COLO829 (cell line): ENCODE measurements at places on chromosomes 1 and 21.

GRCh38 chr1:172004671-172005070 lies 163.4 kb downstream of the DNM3 start:
- no peak for DNase-seq

DNA sequence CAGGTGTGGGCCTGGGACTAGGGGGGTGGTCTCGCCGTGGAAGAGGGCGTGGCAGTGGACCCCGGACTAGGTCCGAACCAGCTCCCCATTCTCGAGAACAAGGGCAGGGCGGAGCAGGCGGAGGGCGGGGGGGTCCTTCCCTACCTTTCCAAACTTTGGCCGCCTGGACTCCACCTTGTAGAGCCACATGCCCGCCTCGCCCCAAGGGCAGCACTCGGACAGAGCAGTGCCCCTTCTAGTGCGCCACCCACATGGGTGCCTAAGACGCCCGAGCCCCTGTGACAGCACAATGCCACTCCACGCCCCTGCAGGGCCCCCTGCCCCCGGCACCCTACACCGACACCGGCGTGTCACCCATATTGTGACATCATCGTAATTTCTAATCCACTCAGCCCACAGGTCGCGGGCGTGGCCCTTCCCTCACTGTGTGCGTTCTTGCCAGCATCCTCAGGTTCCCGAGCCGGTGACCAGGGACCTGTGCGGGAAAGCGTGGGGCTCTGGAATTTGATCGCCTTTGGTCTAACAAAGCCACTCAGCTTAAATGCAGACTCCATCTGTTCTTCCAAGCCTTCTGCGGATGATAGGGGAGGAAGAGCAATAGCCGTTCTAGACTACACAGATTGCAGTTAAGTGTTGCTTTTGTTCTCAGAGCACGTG lies 553 bp upstream of the STMN1 start:
- no peak for DNase-seq

DNA sequence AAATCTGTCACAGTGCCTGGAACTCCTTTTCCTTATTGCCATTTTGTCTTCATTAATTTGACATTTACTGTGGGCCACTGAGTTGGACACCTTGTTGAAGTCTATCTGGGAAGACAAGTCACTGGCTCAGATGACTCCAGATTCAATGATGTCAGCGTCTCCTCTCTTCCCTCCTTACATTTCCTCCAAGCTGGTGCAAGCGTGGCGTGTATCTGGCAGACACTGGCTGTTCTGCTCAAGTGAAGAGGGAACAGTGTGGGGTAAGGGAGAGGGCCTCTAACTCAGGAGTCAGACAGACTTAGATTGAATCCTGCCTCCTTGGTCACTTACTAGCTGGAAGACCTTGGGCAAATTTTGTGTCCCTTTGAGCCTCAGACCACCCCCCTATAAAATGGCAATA lies 8.7 kb upstream of the ZNF691 start:
- DNase-seq = no peak

GRCh38 chr1:23963617-23964234 lies 4.1 kb downstream of the PNRC2 start:
- DNase-seq = no peak

DNA sequence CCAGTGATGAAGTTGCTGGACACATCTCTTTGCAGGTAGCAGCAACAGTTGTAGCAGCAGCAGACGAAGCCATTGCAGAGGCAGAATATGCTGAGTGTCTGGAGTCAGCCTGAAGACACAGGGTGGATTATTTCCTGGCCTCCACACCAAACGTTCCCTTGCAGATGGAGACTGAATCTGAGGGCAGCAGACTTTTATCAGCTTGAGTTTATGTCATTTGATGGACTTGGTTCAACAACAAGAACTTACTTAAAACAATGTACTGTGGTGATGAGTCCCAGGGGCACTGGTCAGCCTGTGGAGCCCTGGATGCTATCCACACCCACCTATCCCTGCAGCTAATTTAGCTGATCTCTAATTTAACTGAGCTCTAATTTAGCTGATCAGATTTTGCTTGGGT lies 17.1 kb upstream of the MPZL1 start:
- DNase-seq = no peak

DNA sequence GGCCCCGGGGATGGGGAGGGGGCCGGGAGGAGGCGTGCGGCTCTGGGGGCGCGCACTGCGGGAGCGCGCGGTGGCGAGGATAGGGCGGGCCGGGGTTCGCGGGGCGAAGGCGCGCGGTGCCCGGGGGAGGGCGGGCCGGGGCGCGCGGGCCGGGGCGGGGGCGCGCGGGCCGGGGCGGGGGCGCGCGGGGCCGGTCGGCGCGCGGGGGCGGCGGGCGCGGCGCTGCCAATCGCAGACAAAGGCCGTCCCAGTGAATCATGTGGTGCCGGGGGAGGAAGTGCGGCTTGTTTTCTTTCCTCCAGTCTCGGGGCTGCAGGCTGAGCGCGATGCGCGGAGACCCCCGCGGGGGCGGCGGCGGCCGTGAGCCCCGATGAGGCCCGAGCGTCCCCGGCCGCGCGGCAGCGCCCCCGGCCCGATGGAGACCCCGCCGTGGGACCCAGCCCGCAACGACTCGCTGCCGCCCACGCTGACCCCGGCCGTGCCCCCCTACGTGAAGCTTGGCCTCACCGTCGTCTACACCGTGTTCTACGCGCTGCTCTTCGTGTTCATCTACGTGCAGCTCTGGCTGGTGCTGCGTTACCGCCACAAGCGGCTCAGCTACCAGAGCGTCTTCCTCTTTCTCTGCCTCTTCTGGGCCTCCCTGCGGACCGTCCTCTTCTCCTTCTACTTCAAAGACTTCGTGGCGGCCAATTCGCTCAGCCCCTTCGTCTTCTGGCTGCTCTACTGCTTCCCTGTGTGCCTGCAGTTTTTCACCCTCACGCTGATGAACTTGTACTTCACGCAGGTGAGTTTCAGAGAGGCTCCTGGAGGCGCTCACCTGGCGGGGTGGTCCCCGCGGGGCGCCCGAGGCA lies at the start of gene GPR137B:
GPR137B (plus strand) TSS at position 287 of the 851 bp plus-strand sequence; CDS start at position 371, 84 bp downstream.
- DNase-seq = peak; percentile 86

GRCh38 chr1:170698301-170699275 lies 34.7 kb downstream of the PRRX1 start:
- peak; percentile 70 for DNase-seq

- no peak for DNase-seq
These were observed 1.2 kb downstream of the HP1BP3 start for GRCh38 chr1:20785907-20786252.

GRCh38 chr1:3744646-3745045 lies 7.6 kb upstream of the CCDC27 start:
- DNase-seq = no peak

DNA sequence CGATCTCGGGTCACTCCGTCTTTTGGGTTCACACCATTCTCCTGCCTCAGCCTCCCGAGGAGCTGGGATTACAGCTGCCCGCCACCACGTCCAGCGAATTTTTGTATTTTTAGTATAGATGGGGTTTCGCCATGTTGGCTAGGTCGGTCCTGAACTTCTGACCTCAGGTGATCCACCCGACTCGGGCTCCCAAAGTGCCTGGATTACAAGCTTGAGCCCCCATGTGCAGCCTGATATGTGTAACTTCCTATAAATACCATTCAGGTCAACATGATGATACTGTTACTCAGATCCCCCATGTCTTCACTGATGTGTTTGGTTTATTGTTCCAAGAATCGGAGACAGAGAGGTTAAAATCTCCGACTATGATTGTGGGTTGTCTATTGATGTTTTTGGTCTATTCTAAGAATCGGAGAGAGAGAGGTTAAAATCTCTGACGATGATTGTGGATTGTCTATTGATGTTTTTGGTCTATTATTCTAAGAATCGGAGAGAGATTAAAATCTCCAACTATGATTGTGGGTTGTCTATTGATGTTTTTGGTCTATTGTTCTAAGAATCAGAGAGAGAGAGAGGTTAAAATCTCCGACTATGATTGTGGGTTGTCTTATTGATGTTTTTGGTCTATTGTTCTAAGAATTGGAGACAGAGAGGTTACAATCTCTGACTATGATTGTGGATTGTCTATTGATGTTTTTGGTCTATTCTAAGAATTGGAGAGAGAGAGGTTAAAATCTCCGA lies 17.0 kb downstream of the C1orf159 start:
- no peak for DNase-seq

DNA sequence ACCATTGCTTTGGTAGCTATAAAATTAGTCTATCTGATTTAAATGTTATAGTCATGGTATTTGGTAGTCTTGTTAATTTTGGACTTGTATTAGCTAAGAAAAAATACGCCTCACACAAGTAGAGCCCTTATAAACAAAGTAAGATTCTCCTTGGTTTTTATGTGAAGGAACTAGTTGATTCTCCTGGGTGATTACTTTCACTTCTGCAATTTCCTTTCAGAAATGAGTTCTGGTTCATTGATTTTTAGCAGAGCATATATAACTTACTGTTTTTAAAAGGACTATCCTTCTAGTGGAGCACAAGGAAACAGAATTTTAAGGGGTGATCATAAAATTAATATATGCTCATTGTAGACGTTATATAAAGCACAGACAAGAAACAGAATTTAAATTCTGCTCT lies 120.1 kb downstream of the BACH1 start:
- DNase-seq = no peak

DNA sequence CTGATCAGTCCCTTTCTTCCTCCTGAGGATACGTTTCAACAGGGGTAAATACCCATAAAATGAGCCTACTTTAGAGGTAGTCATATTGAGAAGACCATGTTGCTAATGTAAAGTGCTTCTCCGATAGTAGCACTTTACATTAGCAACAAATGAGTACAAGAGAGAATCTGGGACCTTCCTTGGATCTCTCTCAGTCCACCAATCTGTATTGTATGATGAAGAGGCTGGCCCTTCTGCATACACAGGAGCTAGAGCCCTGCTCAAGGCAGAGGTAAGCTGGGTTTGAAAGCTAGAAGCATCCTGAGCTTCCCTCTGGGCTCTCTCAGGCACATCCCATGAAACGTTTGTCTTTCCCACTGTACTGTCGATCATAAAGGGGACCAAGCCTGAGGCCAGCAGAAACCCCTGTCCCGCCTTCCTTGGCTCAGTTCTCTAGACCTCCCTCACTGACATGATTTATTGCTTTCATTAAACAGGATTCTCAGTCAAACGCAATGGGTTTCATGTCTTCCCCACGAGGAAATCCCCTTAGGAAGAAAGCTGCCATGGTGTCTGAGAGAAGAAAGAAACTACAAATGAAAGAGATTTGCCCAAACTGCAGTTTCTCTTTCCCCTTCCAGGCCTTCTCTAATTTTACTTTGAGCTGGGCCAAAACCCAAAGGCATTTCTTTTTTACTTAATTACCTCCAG lies 62.8 kb upstream of the BCAR3 start:
- DNase-seq = no peak

DNA sequence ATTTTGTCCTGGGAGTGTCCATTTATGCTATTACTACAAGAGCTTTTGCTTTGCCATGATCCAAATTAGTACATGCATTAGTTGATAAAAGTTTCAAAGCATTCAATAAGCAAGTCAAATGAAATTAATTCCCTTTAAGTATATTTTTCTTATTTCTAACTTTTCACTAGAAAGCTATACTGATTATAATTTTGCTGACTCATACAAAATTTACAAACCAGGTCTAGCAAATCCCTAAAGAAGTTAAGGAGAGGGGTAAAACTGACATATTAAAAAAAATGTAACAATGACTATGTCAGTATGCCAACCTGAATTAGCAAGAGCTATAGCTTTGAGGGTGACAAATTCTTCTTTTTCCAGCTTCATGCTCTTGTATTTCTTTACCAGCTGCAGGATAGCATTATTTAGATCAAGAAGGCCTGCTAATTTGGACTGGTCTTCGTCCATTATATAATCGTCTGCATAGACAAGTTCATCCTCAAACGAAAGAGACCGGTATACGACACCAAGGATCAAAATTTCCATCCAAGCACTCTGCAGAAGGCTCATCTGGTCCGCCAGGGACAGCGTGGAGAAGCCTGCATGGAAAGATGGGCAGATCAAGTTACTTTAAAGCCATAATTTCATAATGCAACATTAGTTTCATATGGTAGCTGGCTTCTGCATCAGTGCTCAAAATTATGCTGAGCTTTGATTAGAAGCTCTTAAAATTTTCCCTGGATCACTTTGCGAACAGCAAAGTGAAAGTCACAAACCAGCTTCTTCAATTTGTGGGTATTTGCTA lies 95.8 kb upstream of the USH2A start:
- no peak for DNase-seq

- DNase-seq = no peak
These were observed 30.0 kb downstream of the EPHA10 start for GRCh38 chr1:37734629-37735591.

DNA sequence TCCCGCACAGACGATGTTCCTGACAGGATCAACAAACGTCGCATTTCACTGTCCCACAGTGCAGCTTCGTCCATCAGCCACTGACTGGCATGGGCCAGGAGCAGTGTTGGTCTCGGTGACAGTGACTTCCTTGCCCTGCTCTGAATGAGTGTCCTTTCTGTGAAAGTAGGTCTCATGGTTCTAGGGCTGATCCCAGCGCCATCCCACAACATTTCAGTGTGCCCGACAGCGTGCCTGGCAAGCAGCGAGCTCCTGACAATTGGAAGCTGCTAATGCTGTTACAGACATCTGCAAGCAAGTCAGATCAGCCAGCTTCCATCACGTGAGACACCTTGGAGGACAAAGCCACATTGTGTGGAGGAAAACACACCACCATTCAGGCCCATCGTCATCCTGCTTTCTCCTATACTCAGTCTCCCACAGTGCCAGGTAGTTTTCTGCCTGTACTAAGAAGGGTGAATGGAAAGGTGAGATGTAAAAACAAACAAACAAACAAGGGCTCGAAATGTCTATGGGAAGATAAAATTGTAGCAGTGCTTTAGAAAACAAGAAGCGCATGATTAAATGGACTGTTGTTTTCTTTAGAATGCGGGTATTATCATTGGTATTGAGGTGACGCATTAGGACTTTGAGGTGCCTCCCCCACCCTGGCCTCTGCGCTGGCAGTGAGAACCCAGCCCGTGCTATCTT lies 21.9 kb downstream of the ERRFI1 start:
- no peak for DNase-seq

DNA sequence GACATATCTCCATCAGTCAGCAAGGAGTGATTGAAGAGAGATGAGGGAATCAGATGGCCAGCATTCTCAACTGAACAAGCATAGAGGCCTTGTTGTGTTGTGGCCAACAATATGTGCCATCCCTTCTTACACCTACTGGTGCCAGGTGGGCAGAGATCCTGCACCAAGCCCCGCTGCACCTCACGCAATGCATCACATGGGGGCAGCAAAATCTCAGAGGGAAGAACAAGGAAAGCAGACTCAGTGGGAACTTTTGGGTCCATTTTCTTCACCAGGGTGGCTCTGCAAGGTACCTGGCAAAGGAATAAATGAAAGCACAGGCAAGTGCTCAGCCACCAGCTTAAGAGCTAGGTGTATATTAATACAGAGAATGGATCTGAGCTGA lies 33.2 kb downstream of the HSD3B2 start:
- no peak for DNase-seq

DNA sequence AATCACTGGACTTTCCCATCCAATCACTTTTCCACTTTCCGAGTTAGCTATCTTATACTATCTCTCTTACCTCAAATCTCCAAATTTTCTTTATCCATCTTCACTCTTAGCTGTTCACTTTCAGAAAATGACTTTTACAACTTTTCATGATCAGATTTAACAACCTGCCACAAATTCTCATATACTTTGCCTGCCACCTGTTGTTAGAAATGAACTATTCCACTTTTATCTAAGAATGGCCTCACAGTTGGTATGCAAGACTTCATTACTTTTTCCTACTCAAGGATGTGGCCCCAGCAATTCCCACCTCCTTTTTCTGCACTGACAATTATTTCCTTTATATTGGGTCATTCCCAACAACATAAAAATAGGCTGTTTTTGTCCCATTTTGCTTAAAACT lies 93.6 kb upstream of the DEPDC1 start:
- no peak for DNase-seq

GRCh38 chr1:113369699-113370098 lies 20.6 kb upstream of the MAGI3 start:
- no peak for DNase-seq
